Activated CD4-positive, alpha-beta T cell treated with anti-CD3 and anti-CD28 coated beads, Interleukin-2, amount 10 ng/mL, durations not matched to agents 24 days and 14 days (primary cell): ENCODE measurements at places on chromosomes 1 and 21. TPM values are rescaled to one million over a fixed set of nuclear protein-coding genes. Genes with fewer than 3 reads are reported as not detected.

DNA sequence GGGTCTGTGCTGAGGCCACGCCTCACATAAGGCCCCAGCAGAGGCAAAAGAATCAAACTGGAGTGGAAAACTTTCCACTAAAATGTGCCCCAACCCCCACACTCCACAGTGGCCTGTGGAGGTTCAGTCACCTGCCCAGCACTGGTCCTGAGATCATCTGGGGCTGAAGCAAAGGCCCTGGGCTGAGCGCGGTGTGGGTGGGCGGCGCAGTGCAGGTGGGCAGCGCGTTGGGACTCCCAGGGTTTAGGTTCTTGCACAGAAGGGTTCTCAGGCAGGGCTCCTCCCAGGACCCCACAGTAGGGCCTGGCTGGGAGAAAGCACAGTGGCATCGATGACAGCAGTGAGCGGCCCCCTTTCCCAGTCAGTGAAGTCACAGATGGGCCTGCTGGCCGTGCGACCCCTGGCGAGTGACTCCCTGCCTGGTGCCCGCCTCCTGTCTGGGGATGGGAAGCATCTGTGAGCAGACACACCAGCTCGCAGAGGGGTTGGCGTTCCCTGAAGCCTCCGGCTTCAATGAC, 13.8 kb upstream of the GPR153 start:
- H3K4me3 ChIP-seq, result no peak overlapping the region
- H3K36me3 ChIP-seq, result peaks cover 2% of the 10 kb centered on the region
- no peaks in the 10 kb centered on the region for H3K4me1 ChIP-seq

GRCh38 chr1:219568733-219569132, 44.2 kb downstream of the ZC3H11B start:
- no peak for DNase-seq
- no peaks in the 10 kb centered on the region for H3K27me3 ChIP-seq
- no peaks in the 10 kb centered on the region for H3K4me1 ChIP-seq
- no peaks in the 10 kb centered on the region for H3K36me3 ChIP-seq
- H3K27ac ChIP-seq, result no peak overlapping the region
- no peak overlapping the region for H3K4me3 ChIP-seq

Gene UBE2U
- total RNA-seq, result not detected in 2 replicates

- peaks cover 4% of the 10 kb centered on the region for H3K4me1 ChIP-seq
- H3K36me3 ChIP-seq, result no peaks in the 10 kb centered on the region
- peak; percentile 86 for DNase-seq
- H3K27ac ChIP-seq, result no peak overlapping the region
Measured at GRCh38 chr1:22976461-22977243, 4.0 kb upstream of the LACTBL1 start.

- H3K4me3 ChIP-seq, result no peak overlapping the region
- peaks cover 19% of the 10 kb centered on the region for H3K4me1 ChIP-seq
- no peak overlapping the region for H3K27ac ChIP-seq
- H3K27me3 ChIP-seq, result peaks cover 7% of the 10 kb centered on the region
- no peaks in the 10 kb centered on the region for H3K36me3 ChIP-seq
Measured at GRCh38 chr1:207903053-207903452, 7.9 kb downstream of the CD34 start.

DNA sequence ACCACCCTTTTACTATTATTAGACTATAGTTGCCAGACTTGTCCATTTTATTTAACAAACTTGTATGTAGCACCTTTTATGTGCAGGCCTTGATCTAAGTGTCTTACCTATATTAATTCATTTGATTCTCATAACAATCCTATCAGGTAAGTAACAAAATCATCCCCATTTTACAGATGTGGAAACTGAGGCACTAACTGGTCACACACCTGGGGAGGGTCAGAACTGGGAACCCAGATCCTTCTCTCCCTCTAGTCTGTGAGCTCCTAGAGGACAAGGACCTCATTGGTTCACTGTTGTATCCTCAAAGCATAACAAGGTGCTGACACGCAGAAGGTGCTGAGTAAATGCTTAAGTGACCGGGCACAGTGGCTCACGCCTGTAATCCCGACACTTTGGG, 14.9 kb downstream of the FBXO2 start:
- H3K27ac ChIP-seq, result no peak overlapping the region
- no peak overlapping the region for H3K4me3 ChIP-seq

DNA sequence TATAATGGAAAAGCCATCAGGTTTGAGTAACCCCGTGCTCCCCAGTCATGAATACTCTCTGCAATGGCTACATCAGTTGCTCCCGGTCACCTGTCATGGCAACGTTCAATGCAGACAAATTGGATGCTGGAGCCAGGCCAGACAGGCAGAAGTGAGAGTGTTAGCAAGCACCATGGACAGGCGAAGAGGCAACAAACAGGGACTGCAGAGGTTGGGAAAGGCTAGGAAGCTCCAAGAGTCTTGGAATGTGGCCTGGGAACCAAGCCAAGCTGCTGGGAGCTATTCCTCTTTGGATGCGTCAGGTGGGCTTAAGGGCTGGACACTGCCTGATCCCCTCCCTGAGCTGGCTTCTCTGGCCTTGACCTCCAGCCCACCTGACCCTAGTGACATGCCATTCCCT, 102.9 kb downstream of the ACTL8 start:
- DNase-seq, result no peak
- no peak overlapping the region for H3K27ac ChIP-seq
- no peaks in the 10 kb centered on the region for H3K27me3 ChIP-seq
- no peaks in the 10 kb centered on the region for H3K36me3 ChIP-seq
- no peak overlapping the region for H3K4me3 ChIP-seq

DNA sequence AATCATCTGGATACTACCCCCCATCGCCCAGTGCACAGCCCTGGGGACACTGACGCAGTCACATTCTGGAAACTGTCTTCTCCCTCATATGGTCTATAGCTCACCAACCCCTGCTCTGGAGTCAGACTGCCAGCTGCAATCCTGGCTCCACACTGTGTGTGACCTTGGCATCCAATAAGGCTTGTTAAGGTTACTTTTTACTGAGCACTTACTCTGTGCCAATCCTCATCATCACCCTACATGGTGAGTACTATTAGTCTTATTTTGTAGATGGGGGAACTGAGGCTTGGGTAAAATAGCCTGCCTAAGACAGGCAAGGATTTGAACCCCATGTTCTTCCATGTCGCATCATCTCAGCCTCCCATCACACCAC, 34.9 kb downstream of the AHDC1 start:
- no peaks in the 10 kb centered on the region for H3K27me3 ChIP-seq
- DNase-seq, result no peak
- H3K27ac ChIP-seq, result peak overlapping the region; percentile 43
- H3K36me3 ChIP-seq, result peaks cover 8% of the 10 kb centered on the region

- no peaks in the 10 kb centered on the region for H3K36me3 ChIP-seq
- DNase-seq, result no peak
- H3K27ac ChIP-seq, result no peak overlapping the region
- no peaks in the 10 kb centered on the region for H3K27me3 ChIP-seq
Measured at GRCh38 chr1:56517404-56518130, 61.8 kb downstream of the PLPP3 start.

Gene FTCD
- total RNA-seq, result 0.30 and 0.43 TPM in 2 replicates

DNA sequence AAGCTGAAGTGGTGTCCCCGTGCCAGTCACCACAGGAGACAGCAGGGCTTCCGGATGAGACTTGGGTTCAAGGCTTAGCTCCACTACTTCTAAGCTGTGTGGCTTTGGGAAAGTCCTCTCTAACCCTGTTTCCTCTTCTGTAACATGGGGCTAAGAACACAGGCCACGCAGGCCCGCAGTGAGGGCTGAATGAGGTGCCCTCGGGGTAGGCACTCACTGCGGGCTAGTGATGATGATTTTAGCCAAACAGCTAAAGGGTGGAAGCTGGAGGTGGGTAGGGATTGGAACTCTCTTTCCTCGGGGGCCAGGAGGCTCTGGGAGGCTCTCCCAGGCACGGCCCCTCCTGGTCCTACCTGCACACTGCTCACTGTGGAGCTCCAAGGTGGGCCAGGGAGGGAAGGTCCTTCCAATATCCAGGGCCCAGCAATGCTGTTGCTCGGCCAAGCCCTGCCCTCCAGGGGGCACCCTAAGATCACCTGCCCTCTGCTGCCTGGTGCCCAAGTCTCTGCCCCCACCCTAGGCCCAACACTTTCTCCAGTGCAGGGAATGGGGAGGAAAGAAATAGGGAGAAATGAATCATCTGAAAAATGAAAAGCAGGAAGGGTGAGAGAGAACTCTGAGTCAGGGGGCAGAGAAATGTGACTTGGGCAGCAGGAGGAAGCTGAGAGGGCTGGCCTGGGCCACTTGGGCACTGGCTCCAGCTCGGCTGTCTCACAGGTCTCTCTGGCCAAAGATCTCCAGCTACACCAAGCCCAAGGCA, 19.2 kb upstream of the EVA1B start:
- no peaks in the 10 kb centered on the region for H3K27me3 ChIP-seq
- H3K27ac ChIP-seq, result peak overlapping the region; percentile 74
- peaks cover 32% of the 10 kb centered on the region for H3K36me3 ChIP-seq
- peak; percentile 88 for DNase-seq

GRCh38 chr1:203781962-203782361, 13.5 kb upstream of the ZBED6 start:
- H3K36me3 ChIP-seq, result no peaks in the 10 kb centered on the region
- H3K27me3 ChIP-seq, result peaks cover 4% of the 10 kb centered on the region
- H3K4me3 ChIP-seq, result no peak overlapping the region
- H3K4me1 ChIP-seq, result peaks cover 1% of the 10 kb centered on the region
- no peak for DNase-seq

- H3K36me3 ChIP-seq, result no peaks in the 10 kb centered on the region
- no peak overlapping the region for H3K4me3 ChIP-seq
- H3K4me1 ChIP-seq, result no peaks in the 10 kb centered on the region
- H3K27me3 ChIP-seq, result peaks cover 3% of the 10 kb centered on the region
- no peak for DNase-seq
Measured at GRCh38 chr1:225766967-225767633, 10.5 kb upstream of the SRP9 start.

DNA sequence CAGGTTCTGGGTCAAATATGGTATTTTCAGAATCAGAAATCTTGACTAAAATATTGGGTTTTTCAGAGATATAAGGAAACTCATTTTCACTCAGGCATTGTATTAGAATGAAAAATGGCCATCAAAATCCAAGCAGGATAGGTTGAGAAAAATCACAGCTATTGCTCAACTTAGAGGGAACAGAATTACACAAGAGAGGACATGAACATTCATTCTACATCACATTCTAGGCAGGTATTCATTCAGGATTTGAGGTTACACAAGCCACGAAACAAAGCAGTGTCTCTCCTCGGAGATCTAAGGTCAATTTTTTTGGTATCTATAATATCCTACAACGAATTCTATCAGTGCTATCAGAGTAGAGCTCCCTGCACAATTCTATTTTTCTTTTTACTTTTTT, 163.6 kb upstream of the HP1BP3 start:
- H3K27me3 ChIP-seq, result no peaks in the 10 kb centered on the region
- H3K4me3 ChIP-seq, result no peak overlapping the region
- no peak for DNase-seq
- H3K4me1 ChIP-seq, result no peaks in the 10 kb centered on the region

Gene BRINP2
- 0.26 TPM in 1 of 2 replicates, not detected in the other for total RNA-seq

DNA sequence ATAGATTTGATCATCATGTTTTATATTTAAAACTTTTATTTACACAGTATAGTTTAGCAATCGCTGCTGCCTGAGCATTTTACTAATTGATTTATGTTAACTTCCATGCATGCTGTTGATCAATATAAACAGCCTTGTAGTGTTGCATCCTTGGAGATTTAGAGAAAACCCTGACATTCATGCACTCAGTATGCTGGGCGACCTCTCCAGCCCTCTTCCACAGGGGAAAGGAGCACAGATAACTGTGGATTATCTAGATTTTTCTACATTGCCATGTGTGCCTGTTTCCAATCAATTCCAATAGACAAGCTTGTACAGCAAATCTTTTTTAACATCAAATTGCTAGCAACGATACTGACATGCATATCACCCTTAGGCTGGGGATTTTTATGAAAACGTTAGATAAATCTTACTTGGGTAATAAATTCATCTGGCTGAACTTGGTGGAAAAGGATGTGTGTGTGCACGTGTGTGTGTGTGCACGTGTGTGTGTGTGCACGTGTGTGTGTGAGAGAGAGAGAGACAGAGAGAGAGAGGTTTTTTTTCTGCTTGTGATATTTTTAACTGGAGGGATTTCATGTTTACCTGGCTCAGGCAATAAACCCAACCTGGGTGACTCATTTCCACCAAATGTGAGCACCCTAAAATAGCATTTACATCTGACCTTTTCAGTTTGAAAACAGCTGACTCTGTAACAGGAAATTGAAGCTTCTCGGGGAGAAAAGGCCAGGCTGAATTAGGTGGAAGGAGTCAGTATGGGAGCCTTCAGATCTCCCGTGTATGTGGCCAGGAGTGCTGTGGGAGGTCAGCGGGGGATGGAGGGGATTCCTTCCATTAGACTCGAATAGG, 339.8 kb downstream of the PRDM2 start:
- no peaks in the 10 kb centered on the region for H3K27me3 ChIP-seq
- no peak overlapping the region for H3K27ac ChIP-seq
- DNase-seq, result no peak
- no peak overlapping the region for H3K4me3 ChIP-seq
- H3K4me1 ChIP-seq, result peaks cover 2% of the 10 kb centered on the region

DNA sequence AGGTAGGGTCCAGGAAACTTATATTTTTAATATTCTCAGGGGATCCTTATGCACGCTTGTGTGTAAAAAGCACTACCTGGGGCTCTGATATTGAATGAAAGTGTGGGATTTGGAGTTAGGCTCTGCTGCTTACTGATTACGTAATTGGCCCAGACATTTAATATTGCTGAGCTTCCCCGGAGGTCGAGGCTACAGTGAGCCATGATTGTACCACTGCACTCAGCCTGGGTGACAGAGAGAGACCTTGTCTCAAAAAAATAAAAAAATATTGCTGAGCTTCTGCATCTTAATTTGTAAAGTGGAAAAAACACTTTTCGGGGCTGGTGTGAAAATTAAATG, 62.2 kb upstream of the KIF26B start:
- H3K36me3 ChIP-seq, result no peaks in the 10 kb centered on the region
- no peaks in the 10 kb centered on the region for H3K4me1 ChIP-seq
- H3K4me3 ChIP-seq, result no peak overlapping the region
- H3K27ac ChIP-seq, result no peak overlapping the region

DNA sequence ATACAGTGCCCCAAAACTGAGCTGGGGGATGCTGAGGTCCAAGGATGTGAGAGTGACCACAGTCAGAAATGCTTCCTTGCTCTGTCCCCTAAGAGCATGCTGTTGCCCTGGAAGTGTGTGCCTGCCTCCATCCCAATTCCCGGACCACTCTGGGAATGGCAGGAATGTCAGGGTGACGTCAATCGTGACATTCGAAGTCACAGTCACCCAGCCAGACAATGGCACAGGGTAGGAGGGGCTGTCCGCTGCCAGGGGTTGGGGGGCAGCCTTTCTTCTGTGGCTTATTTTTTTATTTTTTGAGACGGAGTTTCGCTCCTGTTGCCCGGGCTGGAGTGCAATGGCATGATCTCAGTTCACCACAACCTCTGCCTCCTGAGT, 22.3 kb downstream of the MEF2D start:
- H3K27ac ChIP-seq, result peak overlapping the region; percentile 1
- peaks cover 80% of the 10 kb centered on the region for H3K36me3 ChIP-seq
- peaks cover 51% of the 10 kb centered on the region for H3K4me1 ChIP-seq
- H3K4me3 ChIP-seq, result no peak overlapping the region
- no peaks in the 10 kb centered on the region for H3K27me3 ChIP-seq
- DNase-seq, result no peak

DNA sequence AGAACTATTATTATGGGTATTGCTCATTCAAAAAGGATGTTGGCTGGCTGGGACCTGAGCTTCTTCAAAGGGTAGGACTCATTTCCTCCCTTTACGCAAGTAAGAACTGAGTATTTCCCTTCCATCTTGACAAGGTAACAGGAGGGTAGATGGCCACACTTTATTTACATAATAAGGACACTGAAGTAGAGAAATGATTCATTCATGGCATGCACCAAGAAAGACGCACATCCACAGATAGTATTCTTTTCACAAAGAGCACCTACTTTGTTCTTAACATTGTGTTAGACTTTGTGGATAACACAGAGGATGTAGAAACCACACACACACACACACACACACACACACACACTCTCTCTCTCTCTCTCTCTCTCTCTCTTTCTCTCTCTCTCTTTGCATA, 82.9 kb downstream of the FAM78B start:
- peak overlapping the region; percentile 4 for H3K27ac ChIP-seq
- H3K4me3 ChIP-seq, result no peak overlapping the region
- H3K4me1 ChIP-seq, result peaks cover 30% of the 10 kb centered on the region
